ENCODE measurements at places on chromosomes 5 and 9.
A peak's percentile ranks its signal among the peaks of the same experiment; 100 is the strongest.

DNA sequence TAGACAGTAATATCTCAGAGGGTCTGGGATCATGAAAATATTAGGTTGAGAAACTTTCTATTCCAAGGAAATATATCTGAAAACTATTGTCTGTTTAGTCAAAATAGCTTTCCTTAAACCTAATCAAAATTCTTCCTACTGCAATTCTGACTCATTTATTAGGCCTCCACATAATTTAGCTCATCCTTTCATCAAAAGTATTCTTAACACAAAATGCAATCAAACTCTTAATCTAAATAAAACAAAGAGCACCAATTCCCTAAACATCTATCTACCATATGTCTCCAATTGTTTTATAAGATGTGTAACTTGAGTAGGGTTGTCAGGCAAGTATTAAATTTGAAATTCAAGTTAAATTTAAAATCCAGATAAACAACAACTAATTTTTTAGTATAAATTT lies 142.1 kb downstream of the PLK2 start:
- no peak for DNase-seq

DNA sequence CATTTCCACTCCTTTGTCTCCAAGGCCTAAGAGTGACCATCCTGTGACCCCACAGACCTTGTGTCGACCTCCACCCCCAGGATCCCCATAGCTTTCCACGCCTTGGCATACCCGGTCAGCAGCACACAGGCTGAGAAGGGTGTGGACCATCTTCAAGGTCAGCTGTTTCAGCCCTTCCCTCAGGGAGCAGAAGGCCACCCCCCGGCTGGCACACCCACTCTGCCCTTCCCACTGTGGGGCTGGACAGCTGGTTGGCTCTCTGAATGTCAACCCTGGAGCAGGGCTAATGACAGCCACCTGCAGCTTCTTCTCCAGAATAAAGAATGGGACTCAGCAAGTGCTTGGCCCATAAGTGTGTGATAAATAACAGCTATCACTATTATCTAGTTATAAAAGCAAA lies 93.1 kb downstream of the OLFM1 start:
- no peak for DNase-seq

- no peak for DNase-seq
Measured at GRCh38 chr9:70574151-70574837, 159.8 kb upstream of the KLF9 start.

DNA sequence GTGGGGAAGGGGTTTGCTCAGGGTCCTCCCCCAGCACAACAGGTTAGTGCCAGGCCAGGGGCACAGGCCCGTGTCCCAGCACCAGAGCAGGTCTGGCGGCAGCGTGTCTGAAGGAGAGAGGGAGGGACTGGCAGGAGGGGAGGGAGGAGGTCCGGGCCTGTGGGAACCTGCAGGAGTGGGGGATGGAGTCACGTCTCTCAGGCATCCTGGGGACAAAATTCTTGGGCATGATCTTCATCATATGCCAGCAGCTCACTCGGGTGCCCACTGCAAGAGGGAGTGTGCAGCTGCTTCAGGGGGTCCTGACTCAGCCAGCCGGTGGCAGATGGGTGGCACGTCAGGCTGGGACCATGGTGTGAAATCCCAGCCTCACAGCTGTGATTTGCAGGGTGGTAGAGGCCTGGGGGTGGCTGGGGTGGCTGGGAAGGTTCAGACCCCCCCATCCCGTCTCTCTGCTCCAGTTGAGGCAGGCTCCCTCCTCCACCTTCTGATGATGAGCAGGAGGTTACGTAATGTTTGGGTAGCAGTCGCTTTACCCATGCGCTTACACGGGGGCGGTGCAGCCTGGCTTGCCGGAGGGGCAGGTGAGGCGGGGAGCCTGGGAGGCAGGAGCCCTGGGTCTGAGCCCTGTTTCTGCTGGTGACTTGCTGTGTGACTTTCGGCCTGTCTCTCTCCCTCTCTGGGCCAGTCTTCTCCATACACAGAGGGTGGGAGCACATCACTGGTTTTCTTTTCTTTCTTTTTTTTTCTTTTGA lies 40.5 kb downstream of the NCS1 start:
- DNase-seq, result no peak

- DNase-seq, result no peak
Measured at GRCh38 chr5:102554728-102555127, 55.9 kb upstream of the SLCO6A1 start.

GRCh38 chr5:88391991-88392390 lies 123.3 kb upstream of the TMEM161B start:
- DNase-seq, result no peak

DNA sequence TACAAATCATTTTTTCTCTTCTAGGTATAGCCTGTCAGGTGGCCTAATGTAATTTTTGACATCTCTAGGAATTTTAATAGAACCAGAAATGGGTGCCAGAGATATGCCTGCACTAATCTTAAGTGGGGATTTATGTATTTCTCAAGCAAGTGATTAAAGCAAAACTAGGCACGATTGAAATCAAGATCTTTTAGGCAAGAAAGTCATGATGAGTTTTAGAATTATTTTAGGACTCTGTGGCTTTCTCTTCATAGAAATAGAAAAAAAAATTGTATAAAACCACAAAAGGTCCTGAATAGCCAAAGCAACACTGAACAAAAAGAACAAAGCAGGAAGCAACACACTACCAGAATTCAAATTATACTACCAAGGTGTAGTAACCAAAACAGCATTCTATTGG lies 952 bp upstream of the AMACR start:
- DNase-seq, result no peak

GRCh38 chr5:74587300-74587699 lies 53.2 kb downstream of the ENC1 start:
- no peak for DNase-seq

DNA sequence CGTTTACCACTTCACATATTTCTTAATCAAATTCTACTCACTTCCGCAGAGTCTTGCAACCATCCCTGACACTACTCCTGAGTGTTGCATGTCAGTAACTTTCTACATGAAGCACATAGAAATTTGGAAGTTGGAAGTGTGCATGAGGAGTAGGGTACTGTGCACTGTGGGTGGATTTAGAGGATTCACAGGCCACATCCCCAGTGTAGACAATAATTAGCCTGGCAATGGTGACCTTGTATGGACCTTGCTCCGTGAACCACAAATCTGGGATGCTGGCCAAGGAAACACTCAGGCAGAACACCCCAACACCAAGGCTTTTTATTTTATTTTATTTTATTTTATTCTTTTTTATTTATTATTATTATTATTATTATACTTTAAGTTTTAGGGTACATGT lies 25.5 kb downstream of the CTSL start:
- no peak for DNase-seq

- DNase-seq, result no peak
Measured at GRCh38 chr9:841371-842209, at the start of gene DMRT1. TSS of gene DMRT1 (plus strand) at chr9:841697. CDS start at chr9:841839, 142 bp downstream.

DNA sequence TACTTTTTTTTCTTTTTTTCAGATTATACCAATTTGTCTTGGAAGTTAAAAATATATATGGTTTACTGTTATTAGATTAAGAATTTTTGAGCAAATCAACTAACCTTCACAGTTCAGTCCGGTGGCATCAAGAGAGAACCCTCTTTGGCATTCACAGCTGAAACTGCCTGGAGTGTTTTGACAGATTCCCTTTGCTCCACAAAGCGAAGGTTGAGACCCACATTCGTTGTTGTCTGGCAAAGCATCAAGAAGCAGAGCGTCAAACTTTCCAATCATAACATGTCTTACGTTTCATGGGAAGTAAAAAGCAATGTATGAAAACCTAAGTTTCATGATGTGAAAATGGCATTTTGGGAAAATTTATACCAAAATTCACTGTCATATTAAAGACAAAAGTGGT lies 190.2 kb downstream of the SLC12A2 start:
- DNase-seq, result no peak

DNA sequence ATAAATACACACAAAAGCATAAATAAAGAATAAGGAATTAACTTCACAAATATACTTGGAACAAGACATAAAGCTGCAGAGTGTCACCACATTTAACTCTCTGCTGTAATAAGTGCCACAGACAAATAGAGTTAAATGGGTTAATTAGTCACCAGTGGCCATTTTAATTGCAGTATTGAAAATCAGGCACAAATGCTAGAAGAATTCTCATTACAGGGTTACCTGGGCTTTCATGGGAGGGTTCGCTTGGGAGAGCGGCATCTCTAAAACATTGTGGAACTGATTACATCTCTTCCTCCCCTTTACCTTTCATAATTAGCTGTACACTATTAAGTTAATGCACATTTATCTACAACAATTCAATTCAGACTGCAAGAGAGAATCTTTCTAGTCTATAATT lies 505.3 kb upstream of the DAP start:
- no peak for DNase-seq

DNA sequence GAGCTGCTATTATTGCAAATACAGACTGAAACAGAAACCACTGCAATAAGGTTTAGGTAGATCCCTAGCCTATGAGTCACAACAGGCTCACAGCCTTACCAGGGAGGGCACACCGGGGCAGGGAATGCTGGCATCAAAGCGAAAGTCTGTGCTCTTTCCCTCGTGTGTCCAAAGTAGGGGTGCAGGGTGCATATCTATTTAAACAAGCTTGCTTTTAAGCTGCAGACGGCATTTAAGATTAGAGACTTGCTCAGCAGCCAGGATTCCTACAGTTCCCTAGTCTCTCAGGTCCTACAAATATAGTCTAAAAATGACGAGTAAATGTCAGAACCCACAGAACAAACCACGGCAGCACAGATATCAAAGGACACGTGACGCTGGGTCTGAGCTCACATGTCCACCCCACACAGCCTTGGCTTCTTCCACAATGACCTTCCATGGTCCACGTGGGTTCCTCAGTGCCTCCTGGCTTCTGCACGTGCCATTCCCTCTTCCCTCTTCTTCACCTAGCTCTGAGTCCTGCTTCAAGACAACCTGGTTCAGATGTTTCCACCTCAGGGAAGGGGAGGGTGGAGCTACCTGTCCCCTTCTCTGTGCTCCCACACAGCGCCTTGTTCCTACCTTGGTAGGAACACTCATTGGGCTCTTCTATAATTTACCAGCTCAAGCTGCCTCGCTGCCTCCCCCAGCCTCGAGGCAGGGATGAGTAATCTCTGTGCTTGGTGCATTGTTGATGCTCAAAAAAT lies 193.2 kb downstream of the MAPKAP1 start:
- no peak for DNase-seq

DNA sequence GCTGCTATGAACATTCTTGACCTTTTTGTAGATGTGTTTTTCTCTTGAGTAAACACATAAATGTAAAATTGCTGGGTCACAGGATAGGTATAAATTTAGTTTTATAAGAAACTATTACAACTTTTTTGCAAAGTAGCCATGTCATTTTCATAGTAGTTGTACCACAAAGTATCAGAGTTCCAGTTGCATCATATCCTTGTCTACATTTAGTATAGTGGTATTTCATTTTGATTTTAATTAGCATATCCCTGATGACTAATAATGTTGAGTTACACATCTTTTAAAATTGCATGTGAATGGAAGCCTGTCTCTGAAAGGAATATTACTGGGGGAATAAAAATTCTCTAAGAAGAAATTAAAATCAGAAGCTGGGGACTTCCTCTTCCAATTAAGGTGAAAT lies 85.4 kb downstream of the TMEM161B start:
- no peak for DNase-seq

GRCh38 chr5:159345336-159345735 lies 15.0 kb upstream of the IL12B start:
- no peak for DNase-seq

- no peak for DNase-seq
Measured at GRCh38 chr5:165149431-165149830, 1644.0 kb downstream of the MAT2B start.

DNA sequence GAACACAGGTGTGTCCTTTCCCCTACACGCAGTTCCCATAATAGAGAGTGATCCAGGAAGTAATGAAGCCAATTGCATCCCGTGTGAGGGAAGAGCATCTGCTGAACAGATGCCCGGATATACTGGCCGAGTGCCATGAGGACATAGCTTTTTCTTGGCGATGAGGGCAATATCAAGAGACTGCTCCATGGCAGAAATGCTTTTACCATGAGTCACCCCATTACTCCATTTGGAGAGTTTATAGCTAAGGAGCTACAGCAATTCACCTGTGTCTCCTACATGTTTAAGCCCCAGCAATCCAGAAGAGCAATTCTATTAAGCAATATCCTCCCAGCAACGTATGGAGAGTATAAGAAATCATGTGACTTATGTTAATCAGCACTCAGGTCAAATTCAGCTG lies 222.0 kb upstream of the KLF4 start:
- DNase-seq, result peak; percentile 92

DNA sequence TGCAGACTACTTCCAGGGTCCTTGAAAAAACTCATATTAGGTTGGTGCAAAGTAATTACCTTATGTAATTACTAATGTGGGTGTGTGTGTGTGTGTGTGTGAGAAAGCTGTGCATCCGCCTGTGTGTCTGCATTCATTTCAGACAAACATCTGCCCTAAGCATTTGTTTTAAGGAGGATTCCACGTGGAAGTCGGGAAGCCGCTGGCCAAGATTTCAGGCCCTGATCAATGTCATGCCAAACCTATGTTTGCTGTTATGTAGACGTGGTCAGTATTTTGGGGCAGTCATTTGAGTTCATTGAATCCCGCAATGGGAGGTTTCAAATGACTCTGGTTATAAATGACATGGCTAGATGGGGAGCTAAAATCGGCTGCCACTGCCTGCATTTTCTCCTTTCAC lies 33.6 kb upstream of the BASP1 start:
- DNase-seq, result no peak

- DNase-seq, result no peak
Measured at GRCh38 chr5:80835128-80835527, 125.0 kb upstream of the RASGRF2 start.

GRCh38 chr5:170266570-170267381 lies 30.8 kb downstream of the LCP2 start:
- no peak for DNase-seq

DNA sequence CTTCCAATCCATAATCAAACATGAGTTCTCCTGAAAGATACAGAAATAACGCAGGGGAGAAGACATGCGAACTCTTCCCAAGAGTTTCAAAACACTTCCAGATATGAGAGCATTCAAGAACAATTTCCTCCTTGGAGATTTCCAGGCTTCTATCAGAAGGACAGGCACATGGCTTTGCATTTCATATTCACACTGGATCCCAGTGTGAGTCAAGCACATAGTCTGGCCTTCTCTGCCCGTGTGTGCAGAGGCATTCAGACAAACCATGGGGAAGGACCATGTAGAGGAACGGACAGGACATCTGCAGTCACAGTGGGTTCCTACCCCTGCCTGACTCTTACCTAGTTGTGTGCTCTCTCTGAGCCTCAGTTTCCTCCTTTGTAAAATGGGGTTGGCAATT lies 384.5 kb downstream of the NTRK2 start:
- DNase-seq, result no peak

DNA sequence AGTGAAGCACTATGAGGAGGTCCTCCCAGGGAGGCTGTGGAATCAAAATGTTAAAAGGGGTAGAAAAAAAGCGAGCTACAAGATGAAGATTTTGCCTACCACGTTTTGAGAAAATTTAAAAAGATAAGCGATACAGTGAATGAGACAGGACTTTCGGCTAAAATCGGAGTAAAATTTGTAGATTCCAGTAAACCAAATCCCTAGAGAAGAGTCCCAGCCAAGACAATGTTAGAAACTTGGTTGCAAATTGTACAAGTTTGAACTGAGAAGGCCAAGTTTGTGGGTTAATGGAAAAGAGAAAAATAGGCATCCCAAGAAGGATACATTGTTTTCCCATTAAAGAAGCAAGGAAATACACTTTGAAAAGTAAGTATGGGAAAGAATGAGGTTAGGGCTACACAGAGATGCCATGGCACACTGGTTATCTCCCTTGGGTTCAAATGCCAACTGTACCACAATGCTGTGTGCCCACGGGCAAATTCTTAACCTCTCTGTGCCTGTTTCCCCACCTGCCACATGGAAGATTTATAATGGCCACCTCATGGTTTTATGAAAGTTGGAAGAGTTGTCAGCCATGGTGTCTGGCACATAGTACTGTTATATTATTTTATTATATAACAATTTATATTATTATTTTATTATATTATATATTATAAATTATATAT lies 16.2 kb upstream of the MGAT1 start:
- no peak for DNase-seq

Measured in fibroblast of skin of left biceps (primary cell).